ENCODE measurements at places on chromosomes 2 and 18. TPM values are rescaled to one million over a fixed set of nuclear protein-coding genes. Genes with fewer than 3 reads are reported as not detected.

The SLC38A11 gene
- total RNA-seq: under 0.01 TPM

The TNS1 gene
- 45.2 TPM for total RNA-seq

- DNase-seq: peak; percentile 45
- no peaks in the 10 kb centered on the region for H3K27me3 ChIP-seq
- H3K36me3 ChIP-seq: no peaks in the 10 kb centered on the region
- H3K27ac ChIP-seq: peak overlapping the region; percentile 57
- H3K4me3 ChIP-seq: no peak overlapping the region
- peaks cover 12% of the 10 kb centered on the region for H3K4me1 ChIP-seq
Observed at GRCh38 chr2:12110074-12110473, 363.6 kb downstream of the LPIN1 start.

DNA sequence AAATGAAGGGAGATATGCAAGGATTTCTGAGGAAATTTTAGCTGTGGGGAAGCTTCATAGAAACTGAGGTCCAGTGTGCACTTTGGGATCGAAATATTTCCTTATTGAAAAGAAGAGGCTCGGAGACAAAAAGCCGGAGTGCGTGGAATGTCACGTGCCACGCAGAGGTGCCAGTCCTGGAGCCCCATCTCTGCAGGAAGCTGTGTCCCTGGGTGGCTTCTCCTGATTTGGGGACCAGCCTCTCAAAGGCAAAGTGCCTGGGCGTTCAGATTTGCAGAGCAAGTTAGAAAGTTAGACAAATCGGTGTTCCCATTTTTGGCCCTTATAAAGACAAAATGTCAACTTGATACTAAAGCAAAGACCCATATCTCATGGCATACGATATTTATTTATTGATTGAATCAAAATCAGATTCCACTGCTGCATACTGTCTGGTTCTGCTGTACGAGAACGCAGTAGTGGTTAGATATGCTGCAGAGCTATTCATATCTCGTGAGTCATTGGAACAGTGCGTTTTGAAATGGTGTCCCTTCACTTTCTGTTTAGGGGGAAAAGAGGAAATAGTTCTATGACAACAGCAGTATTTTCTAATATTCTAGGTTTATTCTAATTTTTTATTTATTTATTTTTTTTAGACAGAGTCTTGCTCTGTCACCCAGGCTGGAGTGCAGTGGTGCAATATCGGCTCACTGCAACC is 9.1 kb upstream of the ATG16L1 start:
- no peaks in the 10 kb centered on the region for H3K4me1 ChIP-seq
- H3K4me3 ChIP-seq: no peak overlapping the region

DNA sequence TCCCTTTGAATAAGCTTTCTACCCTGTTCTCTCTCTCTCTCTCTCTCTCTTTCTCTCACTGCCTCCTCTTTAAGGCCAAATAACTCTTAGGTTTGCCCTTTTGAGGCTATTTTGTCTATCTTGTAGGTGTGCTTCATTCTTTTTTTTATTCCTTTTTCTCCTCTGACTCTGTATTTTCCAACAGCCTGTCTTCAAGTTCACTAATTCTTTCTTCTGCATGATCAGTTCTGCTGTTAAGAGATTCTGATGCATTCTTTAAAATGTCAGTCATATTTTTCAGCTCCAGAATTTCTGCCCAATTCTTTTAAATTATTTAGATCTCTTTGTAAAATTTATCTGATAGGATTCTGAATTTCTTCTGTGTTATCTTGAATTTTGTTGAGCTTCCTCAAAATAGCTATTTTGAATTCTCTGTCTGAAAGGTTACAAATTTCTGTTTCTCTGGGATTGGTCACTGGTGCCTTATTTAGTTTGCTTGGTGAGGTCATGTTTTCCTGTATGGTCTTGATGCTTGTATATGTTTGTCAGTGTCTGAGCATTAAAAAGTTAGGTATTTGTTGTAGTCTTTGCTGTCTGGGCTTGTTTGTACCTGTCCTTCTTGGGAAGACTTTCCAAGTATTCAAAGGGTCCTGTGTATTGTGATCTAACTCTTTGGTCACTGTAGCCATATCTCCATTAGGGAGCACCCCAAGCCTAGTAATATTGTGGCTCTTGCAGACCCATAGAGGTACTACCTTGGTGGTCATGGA is 35.4 kb upstream of the DYNC1I2 start:
- H3K27me3 ChIP-seq: peaks cover 6% of the 10 kb centered on the region
- H3K36me3 ChIP-seq: no peaks in the 10 kb centered on the region
- H3K27ac ChIP-seq: no peak overlapping the region
- no peak overlapping the region for H3K4me3 ChIP-seq

DNA sequence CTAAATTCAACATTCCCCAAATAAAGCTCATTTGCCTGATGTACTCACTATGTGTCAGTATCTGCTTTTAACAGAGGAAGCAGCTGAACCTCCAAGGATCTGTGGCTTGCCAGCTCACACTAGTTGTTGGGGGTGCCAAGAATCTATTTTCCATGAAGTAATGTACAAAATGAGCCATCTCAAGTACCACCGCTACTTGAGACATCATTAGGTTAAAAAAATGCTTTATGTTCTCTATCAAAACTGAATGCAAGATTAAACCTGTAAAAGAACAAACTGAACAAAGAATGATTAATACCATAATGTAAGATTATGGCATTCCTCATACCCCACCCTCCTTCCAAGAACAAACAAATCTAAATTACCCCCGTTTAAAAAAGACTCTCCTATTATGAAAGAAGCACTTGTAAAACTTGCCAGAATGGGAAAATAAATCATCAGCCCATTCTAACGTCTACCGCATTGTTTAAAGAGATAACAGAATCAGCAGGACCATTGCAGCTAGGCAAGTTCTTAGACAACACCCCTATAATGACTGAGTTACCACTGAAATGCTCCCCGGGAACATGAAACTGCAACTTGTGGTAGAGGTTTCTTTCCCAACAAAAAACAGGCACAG is 471.6 kb downstream of the DLGAP1 start:
- H3K27ac ChIP-seq: no peak overlapping the region
- peak; percentile 91 for DNase-seq
- H3K4me3 ChIP-seq: no peak overlapping the region
- peaks cover 13% of the 10 kb centered on the region for H3K4me1 ChIP-seq

DNA sequence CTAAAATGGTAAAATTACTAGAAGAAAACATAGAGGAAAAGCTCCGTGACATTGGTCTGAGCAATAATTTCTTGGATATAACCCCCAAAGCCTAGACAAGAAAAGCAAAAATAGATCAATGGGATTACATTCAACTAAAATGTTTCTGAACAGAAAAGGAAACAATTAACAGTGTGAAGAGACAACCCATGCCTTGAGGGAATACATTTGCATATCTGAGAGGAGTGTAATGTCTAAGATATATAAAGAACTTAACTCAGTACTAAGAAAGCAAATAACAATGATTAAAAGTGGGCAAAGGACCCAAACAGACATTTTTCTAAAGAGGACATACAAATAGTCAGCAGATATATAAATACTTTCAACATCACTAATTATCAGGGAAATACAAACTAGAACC is 206.2 kb downstream of the VAPA start:
- no peak overlapping the region for H3K4me3 ChIP-seq
- DNase-seq: no peak
- no peaks in the 10 kb centered on the region for H3K36me3 ChIP-seq

- no peaks in the 10 kb centered on the region for H3K4me1 ChIP-seq
- no peak overlapping the region for H3K27ac ChIP-seq
- H3K27me3 ChIP-seq: no peaks in the 10 kb centered on the region
- no peak for DNase-seq
- H3K36me3 ChIP-seq: no peaks in the 10 kb centered on the region
Observed at GRCh38 chr2:116747103-116747502, 1067.4 kb upstream of the DDX18 start.

DNA sequence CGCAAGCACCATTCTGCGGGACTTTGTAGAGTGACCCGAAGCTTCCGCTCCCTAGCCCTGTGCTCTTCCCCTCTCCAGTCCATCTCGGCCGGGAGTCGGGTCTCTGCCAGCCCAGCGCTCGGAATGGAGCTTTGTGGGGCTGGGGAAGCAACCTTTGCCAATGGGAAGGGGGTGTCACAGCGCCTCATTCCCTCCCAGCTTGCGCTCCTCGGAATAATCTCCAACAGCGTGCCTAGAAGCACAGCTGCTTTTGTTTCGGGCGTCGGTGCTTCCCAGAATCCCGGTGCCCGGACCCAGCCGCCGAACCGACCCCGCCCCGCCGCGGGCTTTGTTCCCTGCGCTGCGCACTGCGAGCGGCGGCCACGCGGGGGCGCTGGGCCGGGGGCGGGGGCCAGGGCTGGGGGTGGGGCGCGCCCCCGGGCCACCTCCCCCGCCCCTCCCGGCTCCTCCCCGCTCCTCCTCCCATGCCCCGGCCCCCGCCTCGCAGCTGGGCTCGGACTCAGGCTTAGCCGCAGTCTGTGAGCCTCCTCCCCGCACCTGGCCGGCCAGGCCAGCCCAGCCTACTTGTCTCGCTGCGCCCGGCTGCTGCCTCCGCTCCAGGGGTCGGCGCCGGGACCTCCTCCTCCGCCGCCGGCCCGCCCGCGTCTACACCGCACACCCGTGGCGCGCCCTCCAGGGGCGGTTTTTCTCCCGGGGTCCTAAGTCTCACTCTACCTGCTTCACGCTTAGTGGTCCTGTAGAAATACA is 77.7 kb upstream of the SMAD2 start:
- H3K4me1 ChIP-seq: no peaks in the 10 kb centered on the region
- peak overlapping the region; percentile 54 for H3K4me3 ChIP-seq
- H3K27ac ChIP-seq: no peak overlapping the region
- DNase-seq: no peak
- no peaks in the 10 kb centered on the region for H3K36me3 ChIP-seq
- peaks cover 31% of the 10 kb centered on the region for H3K27me3 ChIP-seq

DNA sequence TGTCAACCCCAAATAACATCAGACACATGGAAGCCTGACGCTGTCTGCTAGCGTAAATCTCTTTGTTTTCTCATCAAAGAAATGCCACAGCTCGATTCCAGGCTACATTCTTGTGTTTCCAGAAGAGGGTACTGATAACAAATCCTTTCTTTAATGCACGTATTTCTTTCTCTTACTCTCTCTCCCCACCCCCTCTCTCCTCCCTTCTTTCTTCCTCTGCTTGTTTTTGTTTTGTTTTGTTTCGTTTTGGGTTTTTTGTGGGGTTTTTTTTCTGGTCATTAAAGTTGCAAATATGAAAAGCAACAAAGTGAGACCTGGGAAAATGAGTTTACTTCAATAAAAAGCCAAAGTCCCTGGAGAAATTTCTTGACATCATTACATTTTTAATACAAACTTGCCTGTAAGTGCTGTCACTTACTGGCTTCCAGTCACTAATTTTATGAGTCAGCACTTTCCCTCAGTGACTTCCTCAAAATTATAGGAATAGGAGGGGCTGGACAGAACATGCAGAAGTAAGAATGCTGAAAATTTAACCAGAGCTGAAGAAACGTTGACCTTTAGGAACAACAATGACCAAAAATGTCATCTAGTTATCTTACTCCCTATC is 106.7 kb upstream of the NABP1 start:
- peak overlapping the region; percentile 21 for H3K4me3 ChIP-seq
- peak; percentile 75 for DNase-seq
- H3K27me3 ChIP-seq: no peaks in the 10 kb centered on the region

DNA sequence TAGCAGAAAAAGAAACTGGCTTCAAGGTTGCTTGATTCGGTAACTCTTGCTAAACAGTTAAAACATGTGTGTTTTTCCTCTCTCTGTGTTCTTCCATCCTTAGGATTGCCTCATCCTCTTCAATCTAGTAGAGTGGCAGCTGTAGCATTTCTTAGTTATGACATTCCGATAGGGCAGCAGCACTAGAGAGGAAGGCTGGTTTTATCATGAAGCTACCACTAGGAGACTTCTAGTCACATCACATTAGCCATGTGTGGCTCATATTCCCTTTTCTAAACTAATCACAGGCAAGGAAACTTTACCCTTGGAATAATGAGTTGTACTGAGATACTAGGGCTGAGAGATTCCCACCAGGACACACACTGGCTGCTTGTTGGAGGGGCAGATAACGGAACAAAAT is 187.6 kb downstream of the DOK6 start:
- H3K27ac ChIP-seq: no peak overlapping the region
- no peaks in the 10 kb centered on the region for H3K27me3 ChIP-seq
- H3K4me3 ChIP-seq: no peak overlapping the region
- peak; percentile 5 for DNase-seq

DNA sequence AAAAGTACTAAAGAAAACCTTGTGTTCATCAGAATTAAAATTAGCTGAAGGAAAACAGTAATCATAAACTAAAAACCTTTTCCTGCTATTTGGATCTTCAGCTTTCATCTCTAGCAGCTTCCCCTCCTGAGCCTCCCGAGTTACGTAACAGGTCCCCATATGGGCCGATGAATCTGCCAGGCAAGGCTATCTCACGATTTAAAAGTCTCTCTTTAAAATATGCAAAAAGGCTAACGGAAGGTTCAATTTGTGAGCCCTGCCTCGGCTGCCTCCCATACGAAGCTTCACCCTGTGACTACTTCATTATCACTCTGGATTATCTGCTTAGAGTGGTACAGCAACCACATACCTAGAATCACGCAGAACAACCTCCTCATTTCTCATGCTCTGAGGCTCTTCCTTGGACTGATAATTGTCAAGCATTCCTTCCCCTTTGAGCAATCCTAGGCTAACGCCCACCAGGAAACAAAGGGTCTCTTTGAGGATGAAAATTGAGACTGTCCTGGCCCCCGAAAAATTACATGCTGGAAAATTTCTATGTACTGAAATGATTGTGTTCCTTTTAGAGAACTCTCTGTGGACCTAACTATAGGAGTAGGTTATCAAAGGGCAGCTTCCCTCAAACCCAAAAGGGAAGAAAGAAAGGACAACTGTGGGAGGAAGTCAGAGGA is 147.4 kb downstream of the ZEB2 start:
- peaks cover 12% of the 10 kb centered on the region for H3K4me1 ChIP-seq
- no peaks in the 10 kb centered on the region for H3K27me3 ChIP-seq
- H3K4me3 ChIP-seq: no peak overlapping the region
- no peaks in the 10 kb centered on the region for H3K36me3 ChIP-seq
- H3K27ac ChIP-seq: no peak overlapping the region

DNA sequence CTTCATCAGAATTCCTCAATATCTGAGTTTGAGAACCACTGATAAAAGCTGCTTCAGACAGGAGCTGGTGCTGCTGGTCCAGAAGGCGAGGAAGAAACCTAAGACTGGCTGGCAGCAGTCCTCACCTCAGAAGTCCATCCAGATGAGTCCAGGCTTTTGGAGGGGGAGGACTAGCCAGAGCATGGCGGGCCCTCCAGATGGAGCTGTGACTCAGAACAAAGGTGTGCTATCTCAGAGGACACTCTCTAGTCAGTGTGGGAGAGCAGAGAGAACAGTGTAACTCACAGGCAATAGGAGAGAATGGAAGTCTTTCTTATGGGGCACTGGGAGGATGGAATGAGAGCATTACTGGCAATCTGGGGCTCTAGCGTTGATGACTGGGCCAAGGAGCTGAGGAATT is 191.4 kb downstream of the NYAP2 start:
- no peaks in the 10 kb centered on the region for H3K27me3 ChIP-seq
- no peaks in the 10 kb centered on the region for H3K4me1 ChIP-seq
- DNase-seq: no peak
- no peak overlapping the region for H3K27ac ChIP-seq
